NCI-H1436 (cell line): ENCODE measurements at places on chromosomes 4 and X.

DNA sequence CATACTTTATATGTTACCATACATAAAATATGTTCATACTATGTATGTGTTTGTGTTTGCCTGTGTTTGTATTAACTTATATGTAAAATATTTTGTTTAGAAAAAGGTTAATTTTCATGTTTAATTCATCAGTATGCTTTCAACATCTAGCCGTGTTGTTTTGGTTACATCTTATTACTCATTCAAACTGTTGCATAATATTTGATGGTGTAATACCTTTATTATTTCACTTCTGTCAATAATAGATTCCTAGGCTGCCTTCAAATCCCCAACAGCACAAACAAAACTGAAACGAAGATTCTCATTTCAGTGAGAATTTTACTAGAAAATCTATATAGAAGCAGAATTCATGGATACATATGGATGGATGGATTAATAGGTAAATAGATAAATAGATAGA lies 462.3 kb upstream of the ADGRL3 start:
- no peak for DNase-seq

DNA sequence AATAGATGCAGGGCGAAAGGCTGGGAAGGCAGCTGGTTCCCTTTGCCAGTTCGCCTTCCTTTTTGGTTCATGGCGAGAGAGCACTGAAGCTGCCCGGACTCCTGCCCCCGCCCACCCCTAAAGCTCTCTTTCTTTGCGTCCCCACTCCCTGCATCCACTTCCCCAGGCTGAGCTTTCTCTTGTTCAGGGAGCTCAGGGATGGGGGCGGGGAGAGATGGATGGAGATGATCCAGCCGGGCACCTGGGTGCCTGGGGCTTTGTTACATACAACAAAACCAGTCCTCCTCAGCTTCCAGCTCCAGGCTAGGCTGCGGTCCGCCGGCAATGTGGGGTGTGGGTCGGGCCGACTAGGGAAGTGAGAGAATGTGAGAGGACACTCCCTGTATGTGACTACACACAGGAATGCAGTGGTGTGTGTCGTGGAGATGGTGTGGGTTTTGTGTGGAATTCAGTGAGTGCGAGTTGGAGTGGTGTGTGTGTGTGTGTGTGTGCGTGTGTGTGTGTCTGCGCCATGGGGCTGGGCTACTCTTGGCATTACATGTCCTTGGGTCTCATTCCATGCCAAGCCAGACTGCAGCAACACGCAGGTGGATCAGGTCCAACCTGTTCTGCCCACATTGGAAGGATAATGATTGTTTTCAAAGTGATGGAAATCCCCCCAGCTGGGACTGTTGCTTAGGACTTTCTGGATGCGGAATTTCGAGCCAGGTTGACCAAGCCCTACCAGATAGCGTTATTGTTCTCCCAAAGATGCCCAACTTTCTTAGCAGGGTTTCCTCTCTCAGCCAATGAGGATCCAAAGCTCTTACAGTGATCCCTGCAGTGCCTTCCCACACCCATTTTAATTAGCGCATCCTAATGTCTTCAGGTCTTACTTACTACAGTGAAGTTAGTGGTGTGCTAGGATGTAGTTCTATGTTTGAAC lies 149.4 kb upstream of the CHRDL1 start:
- no peak for DNase-seq

- DNase-seq = no peak
Measured at GRCh38 chr4:69896530-69897116, 34.2 kb upstream of the CSN1S1 start.

DNA sequence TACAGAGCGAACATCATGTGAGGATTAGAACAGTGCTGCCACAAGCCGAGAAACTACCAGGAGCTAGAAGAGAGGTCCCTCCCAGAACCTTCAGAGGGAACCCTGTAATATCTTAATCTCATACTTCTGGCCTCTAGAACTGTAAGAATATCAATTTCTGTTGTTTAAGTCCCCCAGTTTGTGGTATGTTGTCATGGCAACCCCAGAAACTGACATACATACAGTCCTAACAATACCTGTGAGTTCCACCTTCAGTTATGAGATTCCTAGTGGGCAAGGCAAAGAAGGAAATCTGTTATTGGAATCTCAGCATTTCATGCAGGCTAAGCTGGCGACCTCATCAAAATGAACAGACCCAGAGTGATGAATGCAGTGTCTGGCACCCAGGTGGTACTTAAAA lies 42.5 kb downstream of the ZBTB49 start:
- DNase-seq = no peak

- DNase-seq = peak; percentile 92
Measured at GRCh38 chr4:166518776-166519175, 645.7 kb downstream of the TLL1 start.

- no peak for DNase-seq
Measured at GRCh38 chr4:78689261-78689660, 86.9 kb upstream of the BMP2K start.

DNA sequence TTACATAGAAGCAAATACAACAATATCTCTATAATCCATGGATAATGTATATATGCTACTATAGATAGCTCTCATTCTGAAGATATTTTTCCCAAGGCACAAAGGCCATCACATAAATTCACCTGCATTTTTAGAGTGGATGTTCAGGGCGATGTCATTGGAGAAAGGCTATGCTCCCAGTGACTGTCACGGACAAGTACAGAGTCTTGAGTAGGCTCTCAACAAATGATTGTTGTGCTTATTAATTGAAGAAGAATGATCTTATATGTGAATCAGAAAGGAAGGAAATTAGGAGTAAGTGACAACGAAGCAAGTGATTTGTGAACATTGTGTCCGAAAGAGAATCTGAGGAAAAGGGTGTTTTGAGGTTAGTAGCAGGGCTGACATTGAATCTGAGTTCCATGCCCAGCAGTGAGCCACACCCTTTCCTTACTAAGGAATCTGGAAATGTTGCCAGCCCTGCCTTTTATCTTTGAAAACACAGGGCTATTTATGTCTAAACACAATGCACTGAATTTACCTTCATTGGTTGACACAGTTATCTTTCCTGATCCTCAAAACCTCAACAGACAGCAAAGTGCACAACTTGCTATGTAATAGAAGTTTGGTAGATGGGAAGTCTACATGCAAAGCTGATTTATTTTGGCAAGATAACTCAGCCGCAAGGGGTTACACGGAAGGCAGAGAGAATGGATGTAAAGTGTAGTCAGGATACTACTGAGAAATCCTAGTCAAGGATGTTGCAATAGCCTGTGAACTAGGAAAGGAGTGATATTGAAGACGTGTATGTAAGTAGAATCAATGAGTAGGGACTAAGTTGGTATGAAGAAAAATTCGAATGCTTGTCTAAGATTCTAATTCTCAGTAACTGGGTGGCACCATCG lies 50.4 kb downstream of the SORBS2 start:
- DNase-seq = no peak

GRCh38 chr4:21722157-21722839 lies 226.3 kb downstream of the KCNIP4 start:
- DNase-seq = no peak

- no peak for DNase-seq
Measured at GRCh38 chr4:158786955-158787354, 18.1 kb downstream of the FNIP2 start.

- DNase-seq = no peak
Measured at GRCh38 chr4:95048296-95048695, 290.5 kb downstream of the BMPR1B start.

DNA sequence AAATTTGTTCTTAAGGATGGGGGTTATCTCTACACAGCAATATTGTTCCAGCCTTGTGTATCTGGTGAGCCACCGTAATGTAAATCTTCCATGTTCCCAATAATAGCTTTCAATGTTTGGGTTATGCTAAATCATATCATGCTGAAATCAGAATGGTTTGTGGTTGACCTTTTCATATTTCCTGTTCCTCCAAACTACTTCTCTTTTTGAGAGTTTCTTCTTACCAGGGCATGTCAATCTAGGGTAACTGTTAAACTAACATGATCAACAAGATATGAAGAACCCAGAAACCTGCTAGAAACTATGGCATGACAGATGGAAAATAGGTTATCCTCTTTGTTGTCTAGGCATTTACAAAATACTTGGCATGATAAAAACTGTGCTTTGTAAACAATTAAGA lies 22.0 kb downstream of the TNMD start:
- DNase-seq = no peak

- DNase-seq = no peak
Measured at GRCh38 chrX:71396576-71396975, 30.4 kb downstream of the TAF1 start.

GRCh38 chr4:79979785-79980437 lies 93.1 kb downstream of the ANTXR2 start:
- no peak for DNase-seq

- no peak for DNase-seq
Measured at GRCh38 chr4:47466056-47466785, 2.7 kb upstream of the COMMD8 start.

DNA sequence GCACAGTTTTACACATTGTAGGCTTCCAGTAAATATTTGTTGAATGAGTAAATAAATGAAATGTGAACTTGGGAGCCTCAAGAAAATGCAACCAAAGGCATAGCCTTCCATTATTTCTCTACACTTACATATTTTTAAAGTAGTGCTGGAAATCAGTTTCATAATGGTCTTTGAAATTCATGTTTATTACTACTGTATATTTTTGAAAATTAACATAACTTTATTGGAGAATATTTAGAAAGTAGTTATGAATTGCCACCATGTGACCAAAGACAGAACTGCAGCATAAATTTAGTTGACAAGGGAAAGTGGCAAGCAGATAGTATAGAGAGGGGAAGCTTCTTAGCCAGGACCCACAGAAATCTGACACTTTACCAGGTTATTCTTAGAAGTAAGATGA lies 6.4 kb downstream of the TCEAL8 start:
- no peak for DNase-seq

GRCh38 chr4:7593646-7594412 lies 159.1 kb upstream of the PSAPL1 start:
- no peak for DNase-seq

GRCh38 chrX:123749643-123750042 lies 16.8 kb upstream of the THOC2 start:
- no peak for DNase-seq
